ENCODE measurements at places on chromosomes 7 and 10.

GRCh38 chr10:72665925-72666324, 26.0 kb upstream of the MCU start:
- no peak for DNase-seq

DNA sequence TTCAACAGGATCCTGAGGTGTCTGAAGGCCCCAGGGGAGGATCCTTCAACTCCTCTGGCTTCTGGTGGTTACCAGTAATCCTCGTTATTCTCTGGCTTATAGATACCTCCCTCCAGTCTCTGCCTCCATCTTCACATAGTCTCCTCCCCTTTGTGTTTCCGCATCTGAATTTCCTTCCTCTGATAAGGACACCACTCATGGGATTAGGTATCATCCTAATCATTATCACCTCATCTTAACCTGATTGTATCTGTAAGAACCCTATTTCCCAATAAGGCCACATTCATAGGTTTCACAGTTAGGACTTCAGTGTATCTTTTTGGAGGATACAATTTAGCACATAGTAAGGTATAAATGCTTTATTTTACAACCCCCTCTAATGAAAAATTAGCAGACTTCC, 1189.2 kb downstream of the CNTNAP2 start:
- no peak for DNase-seq

DNA sequence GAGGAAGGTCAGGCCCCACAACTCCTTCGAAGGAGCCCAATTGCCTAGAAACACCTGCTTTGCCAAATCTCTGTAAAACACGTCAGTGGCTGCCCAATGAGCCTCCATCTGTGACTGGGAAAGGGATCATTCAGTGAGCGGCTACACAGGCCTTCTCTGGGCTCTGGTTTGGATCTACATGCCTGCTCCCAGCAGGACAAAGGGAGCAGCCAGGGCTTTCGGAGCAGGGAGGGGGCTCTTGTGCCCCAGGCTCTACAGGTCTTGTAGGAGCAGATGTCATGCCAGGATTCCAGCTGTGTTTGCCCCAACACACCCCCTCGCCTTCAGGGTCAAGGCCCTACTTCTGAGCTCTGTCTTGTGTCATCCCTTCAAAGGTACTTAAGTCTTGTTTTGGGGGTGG, 73.5 kb downstream of the CLEC2L start:
- DNase-seq: no peak

DNA sequence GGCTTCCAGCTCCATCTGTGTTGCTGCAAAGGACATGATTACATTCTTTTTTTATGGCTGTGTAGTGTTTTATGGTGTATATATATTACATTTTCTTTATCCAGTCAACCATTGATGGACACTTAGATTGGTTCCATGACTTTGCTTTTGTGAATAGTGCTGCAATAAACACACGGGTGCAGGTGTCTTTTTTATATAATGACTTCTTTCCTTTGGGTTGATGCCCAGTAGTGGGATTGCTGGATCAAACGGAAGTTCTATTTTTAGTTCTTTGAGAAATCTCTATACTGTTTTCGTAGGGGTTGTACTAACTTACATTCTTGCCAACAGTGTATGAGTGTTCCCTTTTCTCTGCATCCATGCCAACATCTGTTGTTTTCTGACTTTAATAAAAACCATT, 189.7 kb downstream of the ACTR3B start:
- no peak for DNase-seq

DNA sequence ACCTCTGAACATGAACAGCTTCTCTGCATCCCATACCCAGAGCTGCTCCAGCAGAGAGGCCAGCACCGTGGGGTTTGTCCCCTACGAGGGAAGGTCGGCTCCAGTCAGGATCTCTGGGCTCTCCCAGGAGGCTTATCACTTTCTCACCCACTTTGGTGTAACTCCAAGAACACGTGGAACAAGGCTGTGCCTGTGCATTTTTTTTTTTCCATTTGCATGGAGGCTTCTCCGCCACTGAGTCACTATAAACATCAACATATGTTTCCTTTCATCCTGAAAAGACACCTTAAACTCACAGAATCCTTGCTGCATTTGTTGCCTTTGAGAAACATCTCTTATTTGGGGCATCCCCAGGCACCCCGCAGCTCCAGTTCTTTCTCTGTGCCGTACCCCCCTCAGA, 29.4 kb upstream of the ECHDC3 start:
- DNase-seq: no peak
